Dorsolateral prefrontal cortex (tissue), 122 donors: ENCODE measurements at places on chromosomes 16 and 17. TPM values are rescaled to one million over a fixed set of nuclear protein-coding genes. Genes with fewer than 3 reads are reported as not detected.

TLK2 gene
- 74.6 TPM for total RNA-seq

GRAP gene
- total RNA-seq, result 1.4 TPM

GRCh38 chr17:62916684-62917571 lies 49.1 kb upstream of the TANC2 start:
- no peak for DNase-seq

DNA sequence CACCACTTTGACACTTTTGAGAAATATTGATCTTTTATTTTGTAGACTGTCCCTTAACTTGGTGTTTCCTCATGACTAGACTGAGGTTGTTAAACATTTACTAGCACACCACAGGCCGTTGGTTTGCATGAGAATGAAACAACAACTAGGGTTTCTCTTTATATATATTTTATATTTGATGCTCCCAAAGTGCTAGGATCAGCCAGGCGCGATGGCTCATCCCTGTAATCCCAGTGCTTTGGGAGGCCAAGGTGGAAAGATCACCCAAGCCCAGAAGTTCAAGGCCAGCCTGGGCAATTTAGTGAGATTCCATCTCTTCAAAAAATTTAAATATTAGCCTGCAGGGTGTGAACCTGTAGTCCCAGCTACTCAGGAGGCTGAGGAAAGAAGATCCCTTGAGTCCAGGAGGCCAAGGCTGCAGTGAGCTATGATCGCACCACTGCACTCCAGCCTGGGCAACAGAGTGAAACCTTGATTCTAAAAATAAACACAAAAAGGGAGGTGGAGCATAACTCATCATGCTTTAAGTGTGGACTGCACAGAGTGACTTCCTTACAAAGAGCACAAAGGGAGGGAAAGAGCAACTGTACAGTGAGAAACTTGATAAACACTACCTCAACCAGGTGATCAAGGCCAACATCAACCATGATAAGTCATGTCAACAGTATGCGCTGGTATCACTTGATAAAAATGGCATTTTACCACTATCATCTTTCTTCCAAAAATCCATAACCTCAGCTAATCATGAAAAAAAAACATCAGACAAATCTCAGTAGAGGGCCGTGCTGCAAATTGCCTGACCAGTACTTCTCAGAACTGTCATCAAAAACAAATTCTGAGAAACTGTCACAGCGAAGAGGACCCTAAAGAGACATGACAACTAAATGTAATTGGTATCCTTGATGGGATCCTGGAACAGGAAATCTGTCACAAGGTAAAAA lies 72.8 kb upstream of the ATF7IP2 start:
- no peak for DNase-seq
